T-helper 9 cell (primary cell): ENCODE measurements at places on chromosomes 4 and X.

GRCh38 chrX:99857455-99857854, 552.6 kb downstream of the PCDH19 start:
- DNase-seq: no peak

- DNase-seq: no peak
Measured at GRCh38 chr4:2273657-2274319, 11.9 kb upstream of the MXD4 start.

- no peak for DNase-seq
Measured at GRCh38 chrX:125378770-125379169, 59.1 kb downstream of the TEX13C start.

- no peak for DNase-seq
Measured at GRCh38 chr4:112279025-112279881, 6.5 kb downstream of the TIFA start.

DNA sequence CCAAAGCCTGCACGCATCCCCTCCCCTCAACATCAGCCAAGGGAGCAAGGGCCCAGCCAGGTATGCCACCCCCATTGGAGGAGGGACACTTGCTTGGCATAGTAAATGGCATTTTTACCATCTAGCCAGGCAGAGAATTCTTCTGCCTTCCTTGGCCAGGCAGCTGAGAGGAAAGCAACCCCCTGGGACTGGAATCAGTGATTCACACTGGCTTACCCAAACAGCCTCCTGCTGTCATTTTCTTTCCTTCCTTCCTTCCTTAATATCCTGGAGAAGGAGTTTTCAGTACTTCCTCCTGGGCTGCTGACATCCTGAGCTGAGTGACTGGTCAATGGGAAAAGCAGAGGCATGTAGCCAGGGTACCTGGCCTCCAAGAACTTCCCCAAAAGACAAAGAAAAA, 28.6 kb upstream of the KIAA1210 start:
- no peak for DNase-seq

- DNase-seq: no peak
Measured at GRCh38 chrX:111445485-111445884, 33.5 kb upstream of the DCX start.

DNA sequence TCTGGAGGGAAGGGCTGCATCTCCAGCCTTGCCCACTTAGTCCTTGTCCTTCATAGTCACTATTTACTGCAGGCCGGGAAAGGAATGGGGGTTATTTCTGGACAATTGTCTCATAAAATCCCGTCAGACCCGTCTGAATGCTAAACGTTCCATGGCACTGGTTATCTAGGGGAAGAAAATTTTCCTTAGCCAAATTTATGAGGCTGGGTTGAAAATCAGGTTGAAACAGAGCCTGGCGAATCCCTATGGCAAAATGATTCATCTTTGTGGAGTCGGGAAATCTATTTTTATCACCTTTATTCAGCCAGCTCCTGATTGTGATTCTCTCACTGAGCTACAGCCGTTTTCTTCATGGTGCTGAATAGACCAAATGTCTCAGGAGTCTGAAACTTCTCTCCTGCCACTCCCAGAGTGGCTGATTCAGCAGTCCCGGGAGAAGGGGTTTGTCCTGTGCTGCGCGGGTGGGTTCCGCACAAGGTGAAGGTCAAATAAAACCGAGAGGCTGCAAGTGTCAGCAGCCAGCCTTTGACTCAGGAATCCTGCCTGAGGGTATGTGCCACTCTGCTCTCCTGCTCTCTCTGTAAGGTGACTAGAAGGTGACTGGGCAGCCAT, 1.0 kb downstream of the LIMCH1 start:
- DNase-seq: no peak

GRCh38 chrX:19212037-19212436, 89.8 kb upstream of the ADGRG2 start:
- no peak for DNase-seq

DNA sequence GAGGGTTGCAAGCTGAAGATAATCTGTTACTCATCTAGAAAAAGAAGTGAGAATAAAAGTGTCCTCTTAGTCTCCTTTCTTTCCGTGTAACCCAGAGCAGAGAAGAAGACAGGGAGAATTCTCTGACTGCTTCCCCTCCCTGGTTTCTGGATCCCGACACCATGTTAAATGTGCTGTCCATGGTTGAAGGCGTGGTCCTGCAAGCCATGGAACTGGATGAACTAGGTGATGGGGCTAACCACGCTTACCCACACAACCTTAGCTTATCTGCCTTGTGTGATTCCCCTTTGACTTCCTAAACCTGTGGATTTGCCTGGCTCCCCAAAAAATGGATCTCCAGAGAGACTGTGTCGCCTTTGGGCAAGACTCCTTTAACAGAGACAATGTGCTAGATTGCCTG, 907.6 kb downstream of the FSTL5 start:
- no peak for DNase-seq

- no peak for DNase-seq
Measured at GRCh38 chrX:13389501-13389900, 69.6 kb upstream of the ATXN3L start.

DNA sequence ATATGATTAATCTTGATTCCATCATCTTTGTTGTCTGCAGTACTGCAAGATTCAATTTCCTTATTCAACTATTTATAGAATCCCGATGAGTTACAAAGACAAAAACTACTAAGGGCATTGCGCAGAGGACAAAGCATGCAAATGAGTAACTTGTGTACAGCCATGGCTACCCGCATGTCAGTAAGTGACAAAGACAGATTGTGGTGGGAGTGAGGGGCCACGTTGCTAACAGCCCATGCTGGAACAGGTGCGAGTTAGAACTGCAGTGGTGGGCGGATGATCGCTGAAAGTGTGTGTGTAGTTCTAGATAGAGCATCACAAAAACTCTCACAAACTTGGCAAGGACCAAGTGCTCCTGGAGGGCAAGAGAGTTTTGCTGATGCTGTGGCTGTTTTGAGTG, 49.5 kb downstream of the ACOX3 start:
- DNase-seq: no peak

GRCh38 chr4:54255881-54256280, 26.8 kb downstream of the PDGFRA start:
- DNase-seq: no peak
